ENCODE measurements at places on chromosomes 12 and 14. TPM values are rescaled to one million over a fixed set of nuclear protein-coding genes. Genes with fewer than 3 reads are reported as not detected.

TOMM20L gene
- not detected for total RNA-seq

KRT75 gene
- not detected for total RNA-seq

BIN2 gene
- total RNA-seq = not detected

PCK2 gene
- total RNA-seq = 42.3 TPM

LRRC74A gene
- not detected for total RNA-seq

SERPINA12 gene
- not detected for total RNA-seq

SLC17A8 gene
- not detected for total RNA-seq

LIN7A gene
- total RNA-seq = 27.2 TPM

NELL2 gene
- 5.5 TPM for total RNA-seq

ASPG gene
- 0.71 TPM for total RNA-seq

ERP27 gene
- total RNA-seq = 0.22 TPM

TMEM30B gene
- 10.1 TPM for total RNA-seq

TAS2R10 gene
- 0.88 TPM for total RNA-seq

ATP5F1B gene
- 658 TPM for total RNA-seq

LRCOL1 gene
- not detected for total RNA-seq

ASCL1 gene
- total RNA-seq = not detected

NUP37 gene
- total RNA-seq = 59.4 TPM

TRIAP1 gene
- total RNA-seq = 37.3 TPM

GPR68 gene
- 0.23 TPM for total RNA-seq

ADAM20 gene
- total RNA-seq = 0.86 TPM

C1RL gene
- 46.4 TPM for total RNA-seq

Measured in endodermal cell (in vitro differentiated cells).